Naive thymus-derived CD4-positive, alpha-beta T cell (primary cell): ENCODE measurements at places on chromosomes 11 and 22. TPM values are rescaled to one million over a fixed set of nuclear protein-coding genes. Genes with fewer than 3 reads are reported as not detected.

GRCh38 chr11:28342716-28343115, 234.5 kb downstream of the METTL15 start:
- no peak for DNase-seq

CLTCL1 gene
- total RNA-seq: 0.93 TPM

GRCh38 chr11:9606809-9607510, 33.5 kb downstream of the WEE1 start:
- no peak for DNase-seq

OMP gene
- total RNA-seq: not detected in 2 replicates

DNA sequence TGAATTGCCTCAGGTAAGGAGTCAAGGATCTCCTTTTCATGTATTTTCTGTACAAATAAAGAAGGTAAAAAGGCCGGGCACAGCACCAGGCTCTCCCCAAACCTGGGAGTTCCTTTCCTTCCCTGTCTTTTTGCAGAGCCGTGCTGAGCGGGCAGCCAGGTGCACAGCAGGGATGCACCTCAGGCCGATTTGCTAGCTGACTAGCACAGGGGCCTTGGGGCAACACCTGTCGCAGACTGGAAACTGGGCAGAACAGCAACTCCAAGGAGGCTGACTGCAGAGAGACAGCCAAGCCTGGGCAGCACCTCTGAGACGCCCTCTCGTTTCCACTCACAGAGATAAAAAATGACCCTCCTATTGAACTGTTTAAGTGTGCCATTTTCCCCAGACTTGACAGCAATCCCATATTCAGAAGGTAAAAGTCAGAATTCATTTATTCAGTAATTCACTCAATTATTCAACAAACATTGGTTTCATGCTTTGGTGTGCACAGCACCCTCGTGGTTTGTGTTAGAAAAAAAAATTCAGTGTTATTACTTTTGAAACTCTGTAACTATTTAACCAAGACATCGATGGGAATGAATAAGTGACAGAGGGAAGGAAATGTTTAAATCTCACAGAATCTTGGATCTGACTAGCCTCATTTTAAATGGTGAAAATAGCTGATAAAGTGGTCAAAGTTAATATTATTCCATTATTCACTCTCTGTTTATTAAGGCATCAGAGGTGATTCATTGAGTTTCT, 120.9 kb downstream of the GALNT18 start:
- DNase-seq: no peak

GRCh38 chr11:70020336-70021214, 57.5 kb upstream of the ANO1 start:
- DNase-seq: no peak

ACTN3 gene
- total RNA-seq: not detected

OR51F2 gene
- total RNA-seq: not detected

DNA sequence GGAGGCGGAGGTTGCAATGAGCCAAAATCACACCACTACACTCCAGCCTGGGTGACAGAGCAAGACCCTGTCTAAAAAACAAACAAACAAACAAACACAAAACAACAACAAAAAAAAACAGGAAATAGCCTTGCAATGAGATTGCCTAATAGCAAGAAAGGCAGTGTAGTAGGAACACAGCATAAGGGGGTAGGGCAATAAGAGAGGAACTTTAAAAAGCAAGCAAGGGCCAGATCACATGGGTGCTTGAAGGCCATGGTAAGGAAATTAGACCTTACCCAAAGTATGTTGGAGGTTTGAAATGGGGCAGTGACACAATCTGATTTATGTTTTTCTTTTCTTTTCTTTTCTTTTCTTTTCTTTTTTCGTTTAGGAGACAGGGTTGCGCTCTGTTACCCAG, 34.7 kb upstream of the NRIP3 start:
- DNase-seq: no peak

DNA sequence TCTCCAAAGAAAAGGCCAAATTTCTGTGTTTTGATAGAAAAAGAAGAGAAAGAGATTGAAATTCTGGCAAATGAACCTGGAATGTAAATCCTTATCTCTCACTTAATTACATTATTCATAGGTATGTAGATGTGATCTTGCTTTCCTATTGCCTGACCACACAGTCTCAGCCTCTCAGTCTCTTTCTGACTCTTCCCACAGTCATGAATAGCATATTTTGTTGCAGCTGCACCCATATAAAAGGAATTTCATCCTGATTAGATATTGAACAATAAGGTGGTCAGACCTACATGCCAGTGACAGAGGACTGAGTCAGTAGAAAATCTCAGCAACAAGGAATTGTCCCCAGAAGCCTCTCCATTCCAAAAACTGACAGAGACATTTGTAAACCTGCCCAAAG, 62.9 kb upstream of the LRRC4C start:
- DNase-seq: no peak

DNA sequence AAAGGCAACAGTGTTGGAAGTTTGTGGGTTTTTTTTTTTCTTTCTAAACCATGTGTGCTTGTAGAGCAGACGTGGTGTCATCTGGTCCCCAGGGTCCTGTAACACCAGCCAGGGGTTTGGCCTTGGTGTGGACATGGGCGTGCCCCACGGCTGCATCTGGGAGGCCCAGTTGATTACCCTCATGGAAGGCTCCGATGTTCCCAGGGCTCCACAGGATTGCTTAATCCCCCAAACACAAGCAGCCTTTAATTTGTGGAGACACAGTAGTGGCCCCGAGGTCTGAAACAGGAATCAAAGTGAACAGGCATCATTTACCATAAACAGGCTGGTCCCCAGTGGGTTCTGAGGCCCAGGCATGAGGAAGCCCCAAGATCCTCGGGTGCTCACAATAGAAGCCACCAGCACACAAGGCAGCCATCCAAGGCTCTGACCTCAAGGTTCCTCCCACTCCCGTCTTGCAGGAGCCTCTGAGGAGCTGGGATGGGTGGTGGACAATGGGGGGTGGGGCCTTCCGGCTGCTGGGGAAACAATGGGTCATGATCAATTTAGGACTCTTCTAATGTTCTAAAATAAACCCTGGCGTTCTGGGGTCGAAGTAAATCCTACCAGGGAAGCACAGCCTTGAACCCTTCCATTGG, 115.0 kb upstream of the CD82 start:
- no peak for DNase-seq

- DNase-seq: no peak
Measured at GRCh38 chr11:120398132-120398531, 61.9 kb downstream of the ARHGEF12 start.

GRCh38 chr11:62390237-62390636, 28.6 kb upstream of the SCGB1A1 start:
- DNase-seq: no peak

- DNase-seq: no peak
Measured at GRCh38 chr11:24078018-24078417, 418.8 kb upstream of the LUZP2 start.

GRCh38 chr11:107683061-107683460, 28.8 kb downstream of the SLN start:
- no peak for DNase-seq

- DNase-seq: no peak
Measured at GRCh38 chr11:64524158-64524527, 66.9 kb upstream of the SLC22A12 start.

GRCh38 chr11:105000167-105000566, 22.8 kb downstream of the CASP5 start:
- no peak for DNase-seq

DNA sequence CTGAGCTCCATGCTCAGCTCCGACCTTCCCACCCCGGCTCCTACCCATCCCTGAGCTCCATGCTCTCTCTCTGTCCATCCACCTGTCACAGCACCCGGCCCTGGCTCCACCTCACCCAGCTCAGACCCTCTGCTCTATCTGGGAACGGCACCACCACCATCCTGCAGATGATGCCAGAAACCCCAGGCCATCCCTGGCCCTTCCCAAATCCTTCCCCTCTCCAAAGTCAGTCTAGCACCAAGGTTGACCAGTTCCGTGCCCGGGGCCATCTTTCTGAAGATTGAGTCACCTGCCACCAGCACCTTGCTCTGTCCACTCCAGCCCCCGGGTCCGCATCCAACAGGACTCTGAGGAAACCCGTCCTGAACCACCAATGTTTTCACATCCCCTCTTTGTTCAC, 969.6 kb downstream of the BRD1 start:
- DNase-seq: no peak

AHNAK gene
- total RNA-seq: 622 TPM

- no peak for DNase-seq
Measured at GRCh38 chr11:110486156-110486555, 56.4 kb downstream of the FDX1 start.

DNA sequence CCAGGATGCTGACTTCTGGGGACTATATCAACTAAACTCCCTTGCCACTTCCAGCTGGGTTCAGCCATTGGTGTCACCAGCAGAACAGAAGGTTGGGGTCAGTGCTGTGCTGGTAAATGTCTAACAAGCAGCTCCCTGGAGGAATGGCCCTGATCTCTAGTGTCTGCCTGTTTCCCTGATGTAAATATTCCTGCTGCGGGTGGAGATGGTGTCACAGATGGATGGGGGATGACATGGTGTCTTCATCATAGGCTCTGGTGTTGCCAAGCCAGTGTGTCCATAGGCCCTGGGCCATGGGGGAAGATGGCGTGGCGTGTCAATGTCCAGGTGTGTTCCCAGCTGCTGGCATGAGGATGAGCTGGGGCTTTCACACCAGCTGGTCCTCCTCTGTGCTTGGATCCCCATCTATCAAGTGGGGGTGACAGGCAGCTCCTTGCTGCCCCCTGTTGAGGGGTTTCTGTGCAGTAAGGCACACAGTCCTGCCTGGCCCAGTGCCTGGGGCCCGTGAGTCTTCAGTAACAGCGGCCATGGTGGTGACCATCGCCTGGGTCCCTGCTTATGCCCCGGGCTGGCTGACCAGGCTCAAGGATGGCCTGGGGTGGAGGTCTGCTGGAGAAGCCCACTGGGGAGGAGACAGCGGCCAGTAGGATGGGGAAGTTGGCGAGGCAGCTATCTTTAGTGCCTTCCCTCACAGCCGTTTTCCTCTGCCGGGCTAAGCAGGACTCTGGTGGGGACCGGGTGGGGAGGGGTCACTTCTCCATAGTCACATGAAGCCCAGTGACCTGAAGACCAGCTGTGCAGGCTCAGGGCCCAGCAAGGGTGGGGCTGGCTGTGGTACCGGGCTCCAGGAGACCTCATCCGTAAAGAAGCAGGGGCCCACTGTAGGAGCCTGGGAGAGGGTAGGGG, 12.7 kb downstream of the RPL3 start:
- no peak for DNase-seq

GRCh38 chr11:83336993-83337392, 50.8 kb upstream of the CCDC90B start:
- no peak for DNase-seq

GRCh38 chr11:118167253-118167652, 9.2 kb downstream of the SCN2B start:
- no peak for DNase-seq

GRCh38 chr22:29715240-29715639, 4.6 kb upstream of the CABP7 start:
- DNase-seq: no peak

DNA sequence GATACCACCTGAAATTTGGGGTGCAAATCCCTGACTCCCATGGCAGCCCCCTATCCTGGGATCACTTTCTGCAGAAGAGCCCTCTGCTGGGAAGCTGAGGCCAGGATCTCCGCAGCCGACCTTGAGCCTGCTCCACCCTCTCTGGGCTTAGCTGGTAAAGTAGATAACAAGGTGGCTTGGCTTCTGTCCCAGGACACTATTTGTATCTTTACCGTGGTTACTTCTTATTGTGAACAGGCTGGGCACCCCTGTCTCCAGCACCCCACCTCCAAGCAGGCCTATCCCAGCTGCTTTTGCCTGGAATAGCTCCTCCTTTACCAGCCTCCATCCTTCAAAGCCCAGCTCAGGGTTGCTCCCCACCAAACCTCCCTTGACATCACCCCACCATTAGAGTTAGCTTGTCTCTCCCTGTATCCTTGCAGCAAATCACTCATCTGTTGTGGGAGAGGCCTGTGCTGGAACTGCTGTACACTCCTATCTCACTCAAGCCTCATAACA, 35.2 kb upstream of the P2RY2 start:
- DNase-seq: no peak

DNA sequence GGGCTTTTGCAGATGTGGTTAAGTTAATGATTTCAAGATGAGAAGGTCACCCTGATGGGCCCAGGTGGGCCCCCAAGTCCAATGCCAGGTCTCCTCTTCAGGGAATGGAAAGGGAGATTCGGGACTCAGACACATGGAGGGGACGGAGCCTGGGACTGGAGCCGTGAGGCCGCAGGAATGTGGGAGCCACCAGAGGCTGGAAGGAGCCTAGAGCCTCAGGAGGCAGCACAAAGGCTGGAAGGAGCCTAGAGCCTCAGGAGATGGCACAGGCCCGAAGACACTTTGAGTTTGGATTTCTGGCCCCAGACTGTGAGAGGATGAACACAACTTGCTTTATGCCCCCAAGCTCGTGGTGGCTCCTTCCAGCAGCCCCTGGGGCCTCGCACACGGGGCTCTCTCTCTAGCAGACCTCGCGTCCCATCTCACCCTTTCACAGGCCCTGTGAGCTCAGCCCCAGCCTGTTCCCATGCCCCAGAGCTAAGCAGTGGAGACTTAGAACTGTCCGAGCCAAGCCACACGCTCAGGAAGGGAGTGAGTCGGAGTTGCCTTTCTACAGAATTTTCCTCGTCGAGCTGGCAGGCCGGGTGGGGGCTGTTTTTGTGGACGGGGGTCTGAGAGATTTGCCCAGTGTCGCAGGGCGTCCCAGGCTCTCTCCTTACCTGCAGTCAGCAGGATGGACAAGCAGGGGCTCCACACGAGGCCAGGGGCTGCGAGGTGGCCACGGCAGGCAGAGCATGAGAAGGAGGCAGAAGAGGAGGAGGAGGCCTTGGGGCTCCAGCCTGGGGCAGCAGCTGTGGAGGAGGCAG, 937.6 kb downstream of the BRD1 start:
- no peak for DNase-seq

CRKL gene
- total RNA-seq: 82.7 TPM

DNA sequence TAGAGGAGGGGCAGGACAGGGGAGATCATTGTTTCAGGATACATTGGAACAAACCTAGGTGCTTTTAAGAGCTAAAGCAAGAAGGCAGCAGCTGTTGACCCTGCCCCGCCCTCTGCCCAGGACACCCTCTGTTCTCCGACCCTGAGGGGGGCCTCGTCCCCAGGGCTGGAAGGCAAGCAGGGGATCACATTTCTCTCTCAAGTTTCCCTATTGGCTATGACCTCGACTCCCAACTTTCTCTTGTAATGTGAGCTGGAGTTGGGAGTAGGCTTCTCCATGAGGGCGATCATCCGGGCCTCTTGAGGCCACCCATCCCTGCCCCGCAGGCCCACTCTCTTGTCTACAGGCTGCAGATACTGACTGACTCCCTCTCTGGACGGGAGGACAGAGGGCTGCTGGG, 37.7 kb downstream of the DSCAML1 start:
- DNase-seq: no peak

GRCh38 chr22:45083659-45084305, 74.0 kb upstream of the PHF21B start:
- no peak for DNase-seq

DNA sequence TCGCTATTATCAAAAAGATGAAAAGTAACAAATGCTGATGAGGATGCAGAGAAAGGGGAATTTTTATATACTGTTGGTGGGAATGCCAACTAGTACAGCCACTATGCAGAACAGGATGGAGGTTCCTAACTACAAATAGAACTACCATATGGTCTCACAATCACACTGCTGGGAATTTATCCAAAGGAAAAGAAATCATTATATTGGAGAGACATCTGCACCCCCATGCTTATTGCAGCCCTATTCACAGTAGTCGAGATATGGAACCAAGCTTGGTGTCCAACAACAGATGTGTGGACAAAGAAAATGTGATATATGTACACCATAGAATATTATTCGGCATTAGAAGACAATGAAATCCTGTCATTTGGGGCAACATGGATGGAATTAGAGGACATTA, 19.6 kb upstream of the POU2AF2 start:
- DNase-seq: no peak
